ENCODE measurements at places on chromosomes 16 and 17.

GRCh38 chr17:59067756-59068155 is 38.9 kb downstream of the TRIM37 start:
- DNase-seq: no peak

- no peak for DNase-seq
Measured at GRCh38 chr16:15714393-15715172, 64.5 kb downstream of the NDE1 start.

- no peak for DNase-seq
Measured at GRCh38 chr16:55754056-55754455, 78.8 kb downstream of the CES1 start.

GRCh38 chr16:70740914-70741782 is 55.3 kb upstream of the MTSS2 start:
- peak; percentile 70 for DNase-seq

DNA sequence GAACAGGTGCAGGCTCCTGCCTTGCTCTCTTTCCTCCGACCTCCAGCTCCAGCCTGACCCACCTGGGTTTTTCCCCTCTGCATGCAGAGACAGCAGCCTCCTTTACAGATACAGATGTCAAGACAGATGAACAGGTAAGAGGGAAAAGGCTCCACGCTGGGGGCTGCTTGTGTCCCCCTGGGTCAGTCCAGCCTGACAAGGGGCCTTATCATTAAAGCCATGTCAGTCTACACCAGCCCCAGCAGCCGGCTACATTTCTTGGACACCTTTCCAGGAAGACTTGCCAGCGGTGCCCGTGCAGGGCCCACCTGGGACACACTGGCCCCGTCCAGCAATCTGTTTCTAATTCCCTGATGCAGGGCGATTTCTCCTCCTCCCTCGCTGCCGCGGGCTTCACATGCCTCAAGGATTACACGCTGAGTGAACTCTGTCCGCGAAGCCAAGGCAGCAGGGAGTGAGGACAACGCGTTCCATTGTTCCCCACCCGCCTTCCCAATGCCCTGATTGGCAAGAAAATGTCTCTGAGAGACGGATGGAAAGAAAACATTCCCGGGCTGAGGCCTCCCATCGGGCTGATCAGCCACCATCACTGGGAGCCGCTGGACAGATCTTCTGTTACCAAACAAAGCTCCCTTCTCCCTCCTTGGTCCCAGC is 184.7 kb downstream of the C16orf95 start:
- DNase-seq: no peak

GRCh38 chr16:17032332-17032731 is 438.4 kb downstream of the XYLT1 start:
- no peak for DNase-seq

GRCh38 chr17:82902972-82903874 is 63.4 kb upstream of the ZNF750 start:
- no peak for DNase-seq

- DNase-seq: no peak
Measured at GRCh38 chr17:32586666-32587065, 99.9 kb downstream of the CDK5R1 start.

- DNase-seq: no peak
Measured at GRCh38 chr16:46739934-46740333, 8.2 kb downstream of the MYLK3 start.

GRCh38 chr16:3467182-3467581 is 23.7 kb downstream of the NAA60 start:
- no peak for DNase-seq

DNA sequence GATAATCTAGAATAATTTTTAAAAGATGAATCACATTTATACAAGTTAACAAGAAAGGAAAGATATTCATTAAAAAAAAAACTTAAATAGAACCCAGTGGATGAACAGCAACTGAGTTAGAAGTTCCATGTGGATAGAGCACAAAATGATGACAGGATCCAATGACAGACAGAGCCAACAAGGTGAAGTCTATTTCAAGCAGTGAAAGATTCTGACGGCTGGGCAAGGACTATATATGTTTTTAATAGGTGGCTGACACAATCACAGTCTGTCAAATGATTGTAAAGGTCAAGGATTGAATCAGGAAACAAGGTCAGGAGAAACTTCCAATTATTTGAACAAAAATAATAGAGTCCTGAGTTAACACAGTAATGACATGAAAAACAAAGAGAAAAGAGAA is 1460.0 kb upstream of the CDH8 start:
- no peak for DNase-seq

DNA sequence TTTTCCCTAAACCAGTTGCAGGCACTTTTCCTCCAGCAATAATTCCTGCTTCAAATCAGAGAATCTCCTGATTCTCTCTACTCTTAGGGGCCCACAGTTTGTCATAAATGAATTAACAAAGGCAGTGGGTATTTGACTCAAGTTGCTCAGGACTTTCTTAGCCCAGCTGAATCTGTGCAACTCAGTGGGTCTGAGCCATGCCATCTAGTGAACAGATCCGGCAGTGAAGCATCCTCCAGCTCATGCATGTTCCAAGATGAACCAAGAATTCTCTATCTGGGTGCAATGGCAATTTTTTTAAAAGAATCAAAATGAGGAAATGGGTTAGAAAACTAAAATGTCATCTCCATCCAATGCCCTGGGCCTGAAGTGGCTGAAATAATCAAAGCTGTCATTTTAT is 575.2 kb upstream of the CDH11 start:
- no peak for DNase-seq

- no peak for DNase-seq
Measured at GRCh38 chr16:65984296-65984695, 382.2 kb upstream of the CDH5 start.

- no peak for DNase-seq
Measured at GRCh38 chr16:27275394-27275793, 6.8 kb upstream of the NSMCE1 start.
